Activated CD4-positive, alpha-beta T cell treated with anti-CD3 and anti-CD28 coated beads for 36 hours (primary cell): ENCODE measurements at places on chromosomes 1 and 21. TPM values are rescaled to one million over a fixed set of nuclear protein-coding genes. Genes with fewer than 3 reads are reported as not detected.
A peak's percentile ranks its signal among the peaks of the same experiment; 100 is the strongest.

HCRTR1 gene
- total RNA-seq: not detected

- no peak overlapping the region for H3K27ac ChIP-seq
- H3K36me3 ChIP-seq: no peaks in the 10 kb centered on the region
- H3K27me3 ChIP-seq: peaks cover 23% of the 10 kb centered on the region
- no peaks in the 10 kb centered on the region for H3K4me1 ChIP-seq
- H3K4me3 ChIP-seq: no peak overlapping the region
- no peak for DNase-seq
Observed at GRCh38 chr1:18192974-18193373, 85.4 kb downstream of the IGSF21 start.

GRCh38 chr1:22245726-22246125 is 102.8 kb upstream of the WNT4 start:
- H3K27me3 ChIP-seq: peaks cover 7% of the 10 kb centered on the region
- no peak overlapping the region for H3K4me3 ChIP-seq

- H3K36me3 ChIP-seq: no peaks in the 10 kb centered on the region
- peaks cover 3% of the 10 kb centered on the region for H3K4me1 ChIP-seq
- H3K4me3 ChIP-seq: no peak overlapping the region
- DNase-seq: no peak
- no peak overlapping the region for H3K27ac ChIP-seq
Observed at GRCh38 chr1:1440262-1441001, 4.9 kb downstream of the VWA1 start.

GRCh38 chr1:109361649-109362048 is 36.1 kb downstream of the SORT1 start:
- no peak overlapping the region for H3K27ac ChIP-seq
- DNase-seq: no peak
- no peak overlapping the region for H3K4me3 ChIP-seq

DNA sequence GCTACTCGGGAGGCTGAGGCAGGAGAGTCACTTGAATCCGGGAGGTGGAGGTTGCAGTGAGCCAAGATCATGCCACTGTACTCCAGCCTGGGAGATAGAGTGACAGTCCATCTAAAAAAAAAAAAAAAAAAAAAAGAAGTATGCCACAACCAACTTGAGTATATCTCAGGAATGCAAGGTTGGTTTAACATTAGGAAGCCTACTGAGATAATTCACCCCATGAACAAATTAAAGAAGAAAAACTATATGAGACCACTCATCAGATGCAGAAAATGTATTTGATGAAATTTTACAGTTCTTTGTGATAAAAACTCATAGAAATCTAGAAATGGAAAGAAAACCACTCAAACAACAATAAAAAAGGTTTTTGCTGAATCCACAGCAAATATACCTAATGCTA is 373.8 kb downstream of the LMO4 start:
- no peaks in the 10 kb centered on the region for H3K27me3 ChIP-seq
- H3K4me3 ChIP-seq: no peak overlapping the region
- H3K27ac ChIP-seq: no peak overlapping the region
- H3K36me3 ChIP-seq: no peaks in the 10 kb centered on the region

DNA sequence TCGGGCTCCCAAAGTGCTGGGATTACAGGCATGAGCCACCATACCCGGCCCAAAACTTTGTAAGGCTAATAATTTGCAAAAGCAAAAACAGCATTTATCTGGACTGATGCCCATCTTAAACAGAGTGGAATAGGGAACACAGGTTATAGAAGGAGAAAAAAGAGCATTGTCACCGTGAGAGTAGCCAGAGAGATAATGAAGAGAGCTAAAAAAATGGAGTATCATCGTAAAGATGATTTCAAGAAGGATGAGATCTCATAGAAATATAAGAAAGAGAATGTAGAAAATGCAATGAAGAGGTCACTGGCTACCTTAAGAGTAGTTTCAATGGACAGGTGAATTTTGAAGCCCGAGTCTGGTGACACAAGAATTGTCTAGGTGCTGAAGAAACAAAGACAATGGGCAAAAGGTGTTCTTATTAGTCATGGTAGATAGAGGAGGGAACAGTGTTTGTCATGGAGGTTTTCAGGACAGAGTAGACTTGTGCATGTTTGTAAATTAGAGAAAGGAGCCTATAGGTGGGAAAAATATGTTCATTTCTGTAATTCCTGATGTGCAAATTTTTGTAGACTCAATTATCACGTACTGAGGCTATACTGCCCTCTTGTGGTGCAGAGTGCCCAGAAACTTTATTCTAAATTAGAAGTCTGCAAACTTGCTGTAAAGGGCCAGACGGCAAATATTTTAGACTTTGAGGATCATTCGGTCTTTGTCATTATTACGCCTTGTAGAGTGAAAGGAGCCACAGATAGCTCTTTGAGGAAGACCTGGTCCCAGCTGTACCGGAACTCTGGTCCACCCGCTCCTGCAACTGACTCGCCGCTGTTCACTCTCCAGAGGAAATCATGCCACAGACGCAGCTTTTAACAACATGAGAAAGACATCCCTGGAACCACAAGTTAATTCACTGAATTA is 8.1 kb upstream of the TMEM183A start:
- H3K27me3 ChIP-seq: peaks cover 20% of the 10 kb centered on the region
- H3K27ac ChIP-seq: peak overlapping the region; percentile 23
- H3K4me3 ChIP-seq: peak overlapping the region; percentile 50
- H3K36me3 ChIP-seq: no peaks in the 10 kb centered on the region
- peak; percentile 80 for DNase-seq

FAM72A gene
- 34.8 TPM for total RNA-seq

CRP gene
- total RNA-seq: not detected

GRCh38 chr1:118185084-118185832 is at the start of gene SPAG17:
Gene SPAG17, minus strand, starts transcription at chr1:118185228. Its CDS starts 71 bp downstream, at chr1:118185157.
- peaks cover 9% of the 10 kb centered on the region for H3K27me3 ChIP-seq
- H3K27ac ChIP-seq: no peak within 1 kb of the TSS
- peak within 1 kb of the TSS; percentile 10 for H3K4me3 ChIP-seq
- peaks cover 5% of the 10 kb centered on the region for H3K4me1 ChIP-seq
- DNase-seq: peak; percentile 45

FHAD1 gene
- 0.53 TPM for total RNA-seq

DNA sequence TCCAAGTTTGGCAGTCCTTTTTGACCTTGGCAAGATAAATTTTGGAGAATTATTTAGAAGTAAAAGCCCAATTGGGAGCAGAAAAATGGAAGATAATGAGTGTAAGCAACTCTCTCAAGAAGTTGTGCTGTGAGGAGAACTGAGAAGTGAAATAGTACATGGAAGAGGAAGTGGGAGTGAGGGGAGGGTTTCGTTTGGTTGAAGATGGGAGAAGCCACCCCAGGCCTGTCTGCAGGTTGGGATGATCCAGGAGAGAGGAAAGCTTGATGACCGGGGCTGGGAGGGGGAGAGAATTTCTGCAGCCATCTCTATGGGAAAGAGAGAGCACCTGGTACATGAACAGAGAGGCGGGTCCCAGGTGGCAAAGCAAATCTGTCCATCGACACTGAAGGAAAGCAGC is 8.6 kb upstream of the RCAN1 start:
- H3K27ac ChIP-seq: no peak overlapping the region
- no peak overlapping the region for H3K4me3 ChIP-seq
- H3K27me3 ChIP-seq: peaks cover 4% of the 10 kb centered on the region
- H3K4me1 ChIP-seq: peaks cover 2% of the 10 kb centered on the region
- no peaks in the 10 kb centered on the region for H3K36me3 ChIP-seq

GRCh38 chr1:50929376-50929958 is 30.6 kb downstream of the FAF1 start:
- H3K36me3 ChIP-seq: peaks cover 11% of the 10 kb centered on the region
- no peak for DNase-seq
- no peak overlapping the region for H3K4me3 ChIP-seq
- no peak overlapping the region for H3K27ac ChIP-seq
- H3K27me3 ChIP-seq: no peaks in the 10 kb centered on the region
- H3K4me1 ChIP-seq: peaks cover 37% of the 10 kb centered on the region

DNA sequence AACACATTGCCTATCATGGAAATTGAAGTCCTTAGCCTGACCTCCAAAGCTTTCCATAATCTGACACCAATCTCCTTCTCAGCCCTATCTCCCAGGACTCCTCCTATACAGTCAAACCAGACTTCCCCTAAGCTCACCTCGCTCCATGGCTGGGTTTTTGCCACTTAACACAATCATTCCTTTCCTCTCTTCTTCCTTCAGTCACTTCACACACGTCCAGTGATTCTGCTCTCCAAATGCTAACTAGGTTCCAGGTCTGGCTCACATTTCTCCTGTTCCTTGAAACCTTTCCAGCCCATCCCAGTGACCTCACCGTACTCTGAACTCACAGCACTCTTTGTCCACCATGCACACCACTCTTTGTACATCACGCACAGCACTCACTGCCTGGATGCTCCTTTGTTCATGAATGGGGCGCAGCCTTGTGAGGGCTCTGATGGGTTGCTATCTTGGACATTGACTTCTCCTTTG is 98.4 kb downstream of the GLUL start:
- no peak for DNase-seq
- no peak overlapping the region for H3K4me3 ChIP-seq
- H3K36me3 ChIP-seq: no peaks in the 10 kb centered on the region

GRCh38 chr1:12499539-12500240 is 118.3 kb downstream of the DHRS3 start:
- no peak for DNase-seq
- peaks cover 20% of the 10 kb centered on the region for H3K36me3 ChIP-seq
- no peak overlapping the region for H3K4me3 ChIP-seq
- no peaks in the 10 kb centered on the region for H3K27me3 ChIP-seq

GRCh38 chr1:216186141-216186540 is 237.1 kb downstream of the USH2A start:
- H3K4me1 ChIP-seq: no peaks in the 10 kb centered on the region
- no peak overlapping the region for H3K4me3 ChIP-seq
- no peak for DNase-seq
- H3K27me3 ChIP-seq: no peaks in the 10 kb centered on the region

- DNase-seq: no peak
- H3K4me1 ChIP-seq: no peaks in the 10 kb centered on the region
- H3K4me3 ChIP-seq: no peak overlapping the region
- peaks cover 11% of the 10 kb centered on the region for H3K27me3 ChIP-seq
Observed at GRCh38 chr1:199851439-199852140, 175.9 kb upstream of the NR5A2 start.
